ENCODE measurements at places on chromosomes 7 and 10. TPM values are rescaled to one million over a fixed set of nuclear protein-coding genes. Genes with fewer than 3 reads are reported as not detected.

GRCh38 chr7:11203224-11203623 lies 229.6 kb downstream of the PHF14 start:
- DNase-seq, result no peak

DNA sequence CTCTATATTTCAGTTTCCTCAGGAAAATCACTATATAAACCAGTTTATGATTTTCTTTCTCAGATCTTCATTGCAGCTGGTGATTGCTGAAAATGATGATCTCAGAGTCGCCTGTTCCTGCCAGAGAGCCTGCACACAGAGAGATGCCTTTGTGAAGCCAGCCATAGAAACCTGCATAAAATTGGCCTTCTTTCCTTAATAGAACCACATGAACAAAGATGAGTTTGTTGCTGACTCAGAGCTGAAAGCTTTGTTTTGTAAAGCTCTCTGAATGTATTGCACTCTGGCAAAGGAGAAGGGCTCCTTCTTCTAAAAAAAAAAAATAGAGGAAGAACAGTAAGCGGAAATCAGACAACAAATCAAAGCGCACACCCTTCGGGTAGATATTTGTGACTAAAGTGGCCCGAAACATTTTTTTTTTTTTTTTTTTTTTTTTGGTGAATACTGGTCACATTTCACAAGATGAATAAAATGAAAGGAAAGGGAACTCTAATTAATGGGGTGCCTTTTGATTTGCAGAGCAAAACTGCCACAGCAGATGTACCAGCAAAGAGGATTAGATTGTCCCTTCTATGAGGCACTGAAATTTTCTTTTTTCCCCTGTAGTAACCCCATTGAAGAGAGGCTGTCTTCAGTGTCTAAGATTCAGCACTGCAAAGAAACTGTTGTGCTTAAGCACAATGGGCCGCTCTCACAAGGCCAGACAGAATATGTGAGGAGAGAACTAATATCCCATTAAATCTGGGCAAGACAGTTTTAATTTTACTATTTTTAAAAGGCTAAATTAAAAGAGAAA lies 75.1 kb upstream of the PTPRZ1 start:
- peak; percentile 10 for DNase-seq

DNA sequence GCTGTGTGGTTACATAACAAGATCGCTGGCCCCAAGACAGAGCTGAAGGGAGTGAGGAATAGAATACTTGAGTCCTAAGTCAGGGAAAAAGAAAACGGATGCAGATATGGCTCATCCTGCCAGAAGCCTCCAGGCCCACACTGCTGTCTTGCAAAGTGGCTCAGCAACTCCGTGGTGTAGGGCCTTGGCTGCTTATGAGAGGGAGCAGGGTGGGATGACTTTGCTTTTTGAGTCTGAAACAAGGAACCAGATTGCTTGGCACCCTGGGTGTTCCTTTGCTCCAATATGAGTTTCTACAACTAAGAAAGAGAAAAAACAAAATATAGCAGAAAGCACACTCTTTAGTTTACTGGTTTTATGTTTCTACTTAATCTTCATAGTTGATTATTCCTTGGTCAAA lies 193.8 kb upstream of the WDR11 start:
- DNase-seq, result no peak

- no peak for DNase-seq
These were observed 33.6 kb downstream of the WIPF3 start for GRCh38 chr7:29839921-29840320.

Gene CNNM1
- not detected for total RNA-seq

Gene OR2A5
- total RNA-seq, result not detected

Gene SLC13A4
- not detected for total RNA-seq

Data from A172 (cell line).